ENCODE measurements at places on chromosomes 7 and 10. TPM values are rescaled to one million over a fixed set of nuclear protein-coding genes. Genes with fewer than 3 reads are reported as not detected.

The TRIM73 gene
- 26.2 TPM for total RNA-seq

The OPN1SW gene
- total RNA-seq, result not detected

The RET gene
- 0.06 TPM for total RNA-seq

The RASA4B gene
- 18.1 TPM for total RNA-seq

The ABCC2 gene
- 0.59 TPM for total RNA-seq

The HOXA4 gene
- total RNA-seq, result 2.0 TPM

The MICALL2 gene
- 5.5 TPM for total RNA-seq

The NPVF gene
- not detected for total RNA-seq

The ELFN1 gene
- total RNA-seq, result not detected

The SHH gene
- not detected for total RNA-seq

The ADCYAP1R1 gene
- not detected for total RNA-seq

The IDI2 gene
- total RNA-seq, result not detected

The SLC16A12 gene
- total RNA-seq, result not detected

The CPVL gene
- total RNA-seq, result not detected

The GPR37 gene
- total RNA-seq, result not detected

The SPDYE1 gene
- total RNA-seq, result not detected

The CCDC172 gene
- not detected for total RNA-seq

The C7orf57 gene
- total RNA-seq, result 0.29 TPM

The SORBS1 gene
- total RNA-seq, result 3.3 TPM

The UCMA gene
- total RNA-seq, result not detected

The CLRN3 gene
- not detected for total RNA-seq

The CAMK1D gene
- 28.0 TPM for total RNA-seq

The CCL24 gene
- total RNA-seq, result not detected

The RBP4 gene
- not detected for total RNA-seq

All from OCI-LY7 (cell line).